ENCODE measurements at places on chromosomes 6 and 20.

DNA sequence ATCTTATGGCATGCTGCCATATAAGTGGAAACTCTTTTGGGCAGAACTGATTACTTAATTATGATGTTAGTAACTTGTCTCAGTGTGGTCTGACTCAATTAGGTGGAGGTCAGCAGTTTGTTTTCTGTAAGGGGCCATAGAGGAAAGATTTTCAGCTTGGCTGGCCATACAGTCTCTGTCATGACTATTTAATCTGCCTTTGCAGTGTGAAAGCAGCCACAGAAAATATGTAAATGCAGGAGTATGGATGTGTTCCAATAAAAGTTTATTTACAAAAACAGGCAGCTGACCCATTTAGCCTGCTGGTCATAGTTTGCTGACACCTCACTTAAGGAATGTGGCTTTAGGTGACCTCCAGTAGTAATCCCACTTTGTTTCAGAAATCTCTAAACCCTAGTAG, 700.7 kb downstream of the EPM2A start:
- DNase-seq, result no peak

DNA sequence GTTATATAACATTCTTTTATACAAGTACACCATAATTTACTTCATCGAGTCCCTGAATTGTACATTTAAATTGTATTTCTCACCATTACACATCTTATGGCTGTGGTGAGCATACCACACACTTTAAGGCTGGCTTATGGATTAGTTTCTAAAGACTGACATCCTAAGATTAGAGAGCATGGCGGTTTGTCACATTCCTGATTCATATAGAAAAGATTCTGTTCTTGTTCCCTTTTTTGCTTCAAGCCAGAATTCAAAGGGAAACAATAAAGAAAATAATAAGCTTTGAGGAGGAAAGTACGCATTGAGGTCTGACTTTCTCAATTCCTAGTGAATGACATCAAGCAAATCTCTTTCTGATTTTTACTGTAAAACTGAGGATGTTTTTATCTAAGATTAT, 2.5 kb downstream of the BTN1A1 start:
- DNase-seq, result no peak

GRCh38 chr6:33200219-33201146, at the start of the genes RXRB and SLC39A7:
TSS of gene RXRB (minus strand) at chr6:33200665. CDS start at chr6:33200476, 189 bp downstream.
TSS of gene SLC39A7 (plus strand) at chr6:33200867. CDS start at chr6:33201246, 379 bp downstream.
- DNase-seq, result peak; percentile 100

- DNase-seq, result no peak
These were observed 68.2 kb downstream of the FAM217A start for GRCh38 chr6:4010689-4011090.

GRCh38 chr6:156698239-156699016, 78.8 kb upstream of the ARID1B start:
- DNase-seq, result peak; percentile 95

DNA sequence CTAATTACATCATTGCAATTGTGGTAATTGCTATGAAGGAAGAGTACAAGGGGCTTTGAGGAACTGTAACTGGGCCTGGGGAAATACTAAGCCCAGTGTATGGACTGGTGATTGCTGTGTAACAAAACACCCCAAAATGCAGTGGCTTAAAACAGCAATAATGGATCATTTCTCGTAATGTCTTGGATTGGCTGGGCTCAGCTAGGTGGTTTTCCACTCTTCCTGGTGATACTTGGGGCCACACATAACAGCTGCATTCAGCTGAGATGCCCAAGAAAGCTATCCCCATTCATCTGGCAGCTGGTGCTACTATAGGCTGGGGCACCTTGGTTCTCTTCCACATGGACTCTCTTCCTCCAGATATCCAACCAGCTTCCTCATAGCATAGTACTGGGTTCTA, 150.3 kb downstream of the EYA2 start:
- DNase-seq, result no peak

- peak; percentile 74 for DNase-seq
These were observed 26.8 kb downstream of the MANBAL start for GRCh38 chr20:37316116-37316774.

Data from NAMALWA (cell line).